ENCODE measurements at places on chromosomes 5 and 9.

GRCh38 chr5:139761501-139761900 is 34.1 kb upstream of the PSD2 start:
- no peak for DNase-seq

DNA sequence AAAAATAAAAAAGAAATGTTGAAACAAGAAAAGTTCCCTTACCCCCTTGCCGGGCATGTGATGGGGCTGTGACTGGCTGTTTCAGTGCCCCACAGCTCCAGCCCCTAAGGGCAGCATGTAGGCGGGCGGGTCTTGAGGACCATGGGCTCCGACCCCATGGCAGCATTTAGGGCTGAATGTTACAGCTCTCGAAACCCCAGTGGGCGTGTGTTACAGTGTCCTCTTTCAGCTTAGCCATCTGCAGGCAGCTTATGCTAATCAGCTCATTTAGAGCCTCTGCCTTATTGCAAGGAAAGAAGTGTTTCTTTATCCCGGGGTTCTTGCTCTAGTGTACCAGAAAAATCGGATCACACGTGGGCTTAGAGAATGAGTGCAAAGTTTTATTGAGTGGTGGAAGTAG is 497.4 kb upstream of the CYLC2 start:
- no peak for DNase-seq

DNA sequence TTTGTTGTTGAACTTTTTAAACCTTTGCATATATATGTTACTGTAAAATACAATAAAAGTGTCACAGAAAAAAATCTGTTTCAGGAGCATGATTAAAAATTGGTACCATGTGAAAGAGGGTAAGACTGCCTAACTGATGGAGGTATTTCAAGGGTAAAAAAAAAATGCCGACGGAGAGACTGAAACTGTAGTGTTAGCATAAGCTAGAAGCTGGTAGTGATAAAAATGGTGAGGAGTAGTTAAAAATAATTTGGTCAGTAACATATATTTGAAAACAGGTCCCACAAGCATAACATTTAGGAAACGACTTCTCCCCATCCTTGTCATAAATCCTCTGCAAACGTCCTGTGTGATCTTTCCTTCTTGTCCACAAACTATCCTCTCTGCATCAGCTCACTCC is 64.7 kb downstream of the MEF2C start:
- no peak for DNase-seq

GRCh38 chr5:17399931-17400330 is 98.1 kb upstream of the TAF11L2 start:
- no peak for DNase-seq

DNA sequence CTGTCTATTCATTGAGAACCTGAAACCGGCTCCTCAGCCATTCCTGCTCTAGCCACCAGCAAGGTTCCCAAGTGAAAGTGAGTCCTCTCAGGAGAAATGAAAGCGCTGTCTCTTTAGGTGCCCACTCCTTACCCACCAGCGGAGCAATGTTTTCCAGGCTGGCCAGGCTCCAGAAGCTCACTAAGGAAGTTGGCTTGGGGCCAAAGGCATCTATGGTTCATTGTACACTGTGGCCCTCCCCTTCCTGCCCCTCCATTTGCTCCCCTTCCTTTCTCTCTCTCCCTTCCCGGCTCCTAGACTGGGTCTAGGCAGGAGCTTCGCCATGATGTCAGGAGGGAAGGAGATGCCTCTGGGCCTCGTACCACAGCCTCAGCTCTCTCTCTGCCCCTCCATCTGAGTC is 1.1 kb upstream of the GABRP start:
- DNase-seq: no peak

GRCh38 chr5:153959134-153959957 is 79.4 kb downstream of the FAM114A2 start:
- DNase-seq: no peak

- DNase-seq: no peak
These were observed 38.7 kb downstream of the PLEKHG4B start for GRCh38 chr5:130601-131131.

DNA sequence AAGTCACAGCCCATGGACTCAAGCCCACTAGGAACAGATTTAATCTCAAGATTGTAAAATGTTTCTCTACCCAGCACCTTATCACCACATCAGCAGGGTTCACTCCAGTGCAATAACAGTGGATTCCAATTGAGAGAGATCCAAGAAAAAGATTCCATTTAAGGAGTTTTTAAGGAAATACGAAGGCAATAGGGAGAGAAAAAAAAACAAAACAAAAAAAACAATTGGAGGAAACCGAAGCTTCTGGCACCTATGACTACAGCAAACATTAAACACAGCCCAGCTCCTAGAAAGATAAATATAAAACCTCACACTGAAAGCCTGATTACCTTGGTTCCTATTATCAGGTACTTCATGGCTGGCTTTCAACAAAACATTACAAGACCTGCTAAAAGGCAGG is 192.7 kb downstream of the DAB2IP start:
- DNase-seq: no peak

DNA sequence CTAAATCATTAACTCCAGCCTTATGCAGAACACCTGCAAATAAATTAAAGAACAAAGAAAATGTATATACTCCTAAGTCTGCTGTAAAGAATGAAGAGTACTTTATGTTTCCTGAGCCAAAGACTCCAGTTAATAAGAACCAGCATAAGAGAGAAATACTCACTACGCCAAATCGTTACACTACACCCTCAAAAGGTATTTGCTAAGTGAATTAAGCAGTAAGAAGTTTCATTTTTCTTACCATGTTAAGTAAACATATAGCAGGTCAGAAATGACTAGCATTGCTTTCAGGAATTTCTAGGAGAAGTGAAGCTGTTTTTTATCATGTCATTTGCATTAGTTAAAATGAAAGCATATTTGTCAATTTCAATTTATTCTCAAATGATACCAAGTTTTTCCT is 92.7 kb downstream of the MELK start:
- no peak for DNase-seq
